NCI-H69 (cell line): ENCODE measurements at places on chromosomes 11 and 22.
A peak's percentile ranks its signal among the peaks of the same experiment; 100 is the strongest.

DNA sequence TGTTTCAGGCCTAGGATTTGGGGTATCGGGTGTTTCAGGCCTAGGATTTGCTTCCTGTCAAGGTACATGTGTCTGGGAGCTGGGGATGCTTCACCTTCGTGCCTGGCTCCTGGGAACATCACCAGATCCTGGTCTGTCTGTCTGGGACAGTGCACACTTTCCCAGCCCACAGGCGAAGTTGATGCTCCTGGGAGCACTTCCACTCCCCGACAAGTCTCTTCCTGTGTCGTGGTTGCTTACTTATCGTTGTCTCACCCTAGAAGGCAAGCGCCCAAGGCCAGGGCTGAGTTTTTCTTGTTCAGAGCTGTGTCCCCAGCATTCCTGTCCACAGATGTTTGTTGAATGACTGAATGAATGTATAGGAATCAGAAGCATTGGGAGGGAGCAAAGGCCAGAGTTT, 71.5 kb downstream of the LINC01488 start:
- DNase-seq, result no peak

GRCh38 chr11:76667271-76667818, 3.2 kb downstream of the LRRC32 start:
- no peak for DNase-seq

GRCh38 chr11:29527391-29527936, 489.4 kb downstream of the KCNA4 start:
- no peak for DNase-seq

DNA sequence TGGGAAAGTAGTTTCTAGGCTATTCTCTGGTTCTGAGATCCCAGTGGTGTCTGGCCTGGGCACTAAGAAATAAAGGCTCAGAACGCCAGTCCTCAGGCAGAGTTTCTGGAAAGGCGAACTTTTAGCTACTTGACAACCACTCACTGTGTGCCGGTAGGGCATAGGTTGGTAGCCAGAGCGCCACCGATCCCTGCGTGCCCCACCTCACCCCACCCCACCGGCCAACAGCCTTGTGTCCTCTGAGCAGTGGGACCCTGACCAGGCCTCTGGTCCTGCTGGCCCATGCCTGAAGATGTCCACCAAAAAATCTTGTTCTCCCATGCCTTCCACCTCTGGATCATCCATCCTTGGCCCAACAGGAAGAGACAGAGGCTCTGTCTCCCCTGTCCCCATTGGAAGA, 118.0 kb downstream of the FEZ1 start:
- DNase-seq, result no peak

GRCh38 chr11:59582006-59582405, 33.6 kb downstream of the OSBP start:
- no peak for DNase-seq

GRCh38 chr22:46142548-46143490, 7.5 kb upstream of the PPARA start:
- peak; percentile 11 for DNase-seq

GRCh38 chr11:94849839-94850238, 81.7 kb downstream of the AMOTL1 start:
- no peak for DNase-seq

- peak; percentile 83 for DNase-seq
These were observed 2.2 kb downstream of the FXYD2 start for GRCh38 chr11:117822074-117823033.

- no peak for DNase-seq
These were observed 1336.2 kb downstream of the BRD1 start for GRCh38 chr22:48491451-48491941.

DNA sequence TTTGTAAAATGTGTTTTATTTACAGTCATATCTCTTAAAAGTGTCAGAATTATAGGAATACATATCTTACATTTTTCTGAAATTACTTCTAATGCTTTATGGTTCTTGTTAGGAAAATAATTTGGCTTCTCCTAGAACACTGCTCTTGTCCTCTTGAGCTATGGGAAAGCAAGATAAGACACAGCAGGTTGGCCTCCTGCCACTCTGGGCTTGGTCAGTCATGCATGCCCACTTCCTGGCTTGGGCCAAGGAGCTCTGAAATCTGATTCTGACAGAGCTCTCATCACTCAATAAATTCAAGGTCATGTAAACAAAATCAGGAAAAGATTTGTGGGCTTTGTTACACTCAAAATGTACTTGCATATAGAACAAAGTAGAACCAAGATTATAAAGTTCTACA, 1036.0 kb downstream of the OPCML start:
- no peak for DNase-seq

- peak; percentile 62 for DNase-seq
These were observed 540.5 kb downstream of the DLG2 start for GRCh38 chr11:85086504-85087284.

DNA sequence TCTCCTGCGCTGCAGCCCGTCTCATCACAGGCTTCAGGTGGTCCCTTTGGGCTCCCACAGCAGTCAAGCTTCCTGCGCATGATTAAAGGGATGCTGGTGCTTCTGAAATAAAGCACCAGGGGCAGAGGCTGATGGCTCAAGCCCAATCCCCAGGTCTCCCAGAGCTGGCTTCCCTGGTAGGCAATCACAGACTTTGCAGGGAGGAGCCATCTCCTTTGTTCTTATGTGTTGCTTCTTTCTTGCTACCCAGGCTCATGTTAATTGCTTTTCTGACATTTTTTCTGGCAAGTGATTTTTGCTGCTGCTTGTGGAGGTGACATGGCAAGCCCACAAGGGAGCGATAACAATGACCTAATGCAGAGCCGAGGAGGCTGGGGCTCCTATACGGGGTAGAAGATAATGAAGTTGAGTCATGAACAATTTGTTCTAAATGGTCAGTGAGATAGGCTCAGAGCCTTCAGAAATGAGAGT, 25.2 kb upstream of the PLET1 start:
- no peak for DNase-seq

DNA sequence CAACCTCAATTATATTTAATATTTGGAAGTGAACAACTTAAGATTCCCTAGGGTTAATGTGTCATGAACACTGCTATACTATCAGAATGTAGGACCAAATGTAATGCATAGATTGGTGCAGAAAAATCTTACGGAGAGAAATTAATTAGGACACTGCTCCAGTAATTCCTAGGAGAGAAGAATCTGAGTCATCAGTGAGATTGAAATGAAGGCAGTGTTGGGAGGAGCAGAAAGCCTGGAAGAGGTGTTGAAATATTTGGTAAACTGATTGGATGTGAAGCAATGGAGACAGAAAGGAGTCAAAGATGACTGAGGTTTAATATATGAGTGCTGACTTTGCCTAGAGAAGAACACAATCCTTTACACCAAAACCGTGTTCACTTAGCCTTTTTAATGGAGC, 836.0 kb downstream of the FAM181B start:
- no peak for DNase-seq
